ENCODE measurements at places on chromosomes 13 and 19. TPM values are rescaled to one million over a fixed set of nuclear protein-coding genes. Genes with fewer than 3 reads are reported as not detected.

DNA sequence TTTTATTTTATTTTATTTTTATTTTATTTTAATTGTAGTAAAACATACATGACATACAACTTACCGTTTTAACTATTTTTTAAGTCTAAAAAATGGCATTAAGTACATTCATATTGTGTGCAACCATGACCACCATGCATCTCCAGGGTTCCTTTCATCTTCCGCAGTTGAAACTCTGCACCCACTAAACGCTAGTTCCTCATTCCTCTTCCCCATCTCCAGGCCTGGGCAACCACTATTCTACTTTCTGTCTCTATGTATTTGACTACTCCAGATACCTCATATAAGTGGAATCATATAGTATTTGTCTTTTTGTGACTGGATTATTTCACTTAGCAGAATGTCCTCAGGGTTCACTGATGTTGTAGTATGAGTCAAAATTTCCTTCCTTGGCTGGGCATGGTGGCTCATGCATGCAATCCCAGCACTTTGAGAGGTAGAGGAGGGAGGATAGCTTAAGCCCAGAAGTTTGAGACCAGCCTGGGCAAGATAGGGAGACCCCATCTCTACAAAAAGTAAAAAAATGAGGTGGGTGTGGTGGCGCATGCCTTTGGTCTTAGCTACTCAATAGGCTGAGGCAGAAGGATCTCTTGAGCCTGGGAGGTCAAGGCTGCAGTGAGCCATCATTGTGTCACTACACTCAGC, 55.7 kb upstream of the ZNF507 start:
- H3K27ac ChIP-seq: no peak overlapping the region
- H3K4me1 ChIP-seq: no peaks in the 10 kb centered on the region
- H3K4me3 ChIP-seq: no peak overlapping the region
- H3K27me3 ChIP-seq: peaks cover 17% of the 10 kb centered on the region
- no peaks in the 10 kb centered on the region for H3K36me3 ChIP-seq

The ZNF433 gene
- total RNA-seq: not detected

DNA sequence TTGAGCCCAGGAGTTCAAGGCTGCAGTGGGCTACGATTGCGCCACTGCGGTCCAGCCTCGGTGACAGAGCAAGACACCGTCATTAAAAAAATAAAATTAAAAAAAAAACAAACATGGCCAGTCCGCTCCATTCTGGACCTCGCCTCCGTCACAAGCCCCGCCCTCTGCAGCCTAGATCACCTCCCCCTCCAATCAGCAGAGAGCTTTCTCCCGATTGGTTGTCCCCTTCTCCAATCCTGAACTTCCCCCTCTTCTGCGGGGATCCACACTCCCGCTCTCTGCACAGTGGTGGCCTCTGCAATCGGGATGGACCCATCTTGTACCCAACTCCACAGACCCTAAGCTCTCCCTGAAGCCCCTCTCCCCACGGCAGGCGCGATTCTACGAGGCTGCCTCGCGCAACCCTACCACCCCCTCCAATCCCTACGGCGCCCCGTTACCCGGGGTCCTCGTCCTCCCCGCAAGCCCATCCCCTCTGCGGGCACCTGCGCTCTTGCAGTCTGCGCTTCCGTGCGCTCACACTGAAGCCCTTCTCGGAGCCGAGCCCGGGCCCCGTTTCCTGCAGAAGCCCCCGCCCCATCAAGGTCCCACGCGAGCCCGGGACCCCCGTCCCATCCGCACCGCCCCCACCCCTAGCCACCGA, 540 bp downstream of the TMEM160 start:
- H3K27ac ChIP-seq: peak overlapping the region; percentile 65
- peak overlapping the region; percentile 82 for H3K4me3 ChIP-seq
- peaks cover 10% of the 10 kb centered on the region for H3K4me1 ChIP-seq
- no peaks in the 10 kb centered on the region for H3K36me3 ChIP-seq
- no peaks in the 10 kb centered on the region for H3K27me3 ChIP-seq
- peak; percentile 72 for ATAC-seq

GRCh38 chr19:54287456-54287855, 6.5 kb upstream of the LILRB2 start:
- no peak overlapping the region for H3K27ac ChIP-seq
- no peaks in the 10 kb centered on the region for H3K4me1 ChIP-seq
- ATAC-seq: no peak
- peaks cover 18% of the 10 kb centered on the region for H3K27me3 ChIP-seq

The FXYD5 gene
- total RNA-seq: 257 TPM

DNA sequence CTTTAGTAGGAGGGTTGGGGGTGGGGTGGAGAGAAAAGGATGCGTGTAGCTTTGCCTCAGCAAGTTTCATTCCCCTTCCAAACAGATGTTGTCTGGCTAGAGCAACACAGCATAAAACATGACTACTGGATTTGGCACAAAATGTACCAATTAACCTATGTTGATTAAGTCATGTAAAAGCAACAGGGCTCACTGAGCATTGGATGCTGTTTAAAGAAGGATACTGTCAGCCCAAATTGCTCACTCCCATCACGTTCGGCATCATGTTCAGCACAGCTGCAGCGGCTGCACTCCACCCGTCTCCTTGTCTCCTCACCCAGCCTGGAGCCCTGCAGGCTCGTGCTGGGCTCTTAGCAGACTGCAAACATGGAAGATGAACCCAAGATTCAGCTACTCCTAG, 77.5 kb downstream of the DLEU7 start:
- no peaks in the 10 kb centered on the region for H3K27me3 ChIP-seq
- no peak overlapping the region for H3K4me3 ChIP-seq
- no peaks in the 10 kb centered on the region for H3K36me3 ChIP-seq
- no peak overlapping the region for H3K27ac ChIP-seq

- no peak overlapping the region for H3K27ac ChIP-seq
- no peaks in the 10 kb centered on the region for H3K4me1 ChIP-seq
- H3K27me3 ChIP-seq: no peaks in the 10 kb centered on the region
Measured at GRCh38 chr13:61316647-61317046, 99.0 kb downstream of the PCDH20 start.

The IRGC gene
- not detected for total RNA-seq

DNA sequence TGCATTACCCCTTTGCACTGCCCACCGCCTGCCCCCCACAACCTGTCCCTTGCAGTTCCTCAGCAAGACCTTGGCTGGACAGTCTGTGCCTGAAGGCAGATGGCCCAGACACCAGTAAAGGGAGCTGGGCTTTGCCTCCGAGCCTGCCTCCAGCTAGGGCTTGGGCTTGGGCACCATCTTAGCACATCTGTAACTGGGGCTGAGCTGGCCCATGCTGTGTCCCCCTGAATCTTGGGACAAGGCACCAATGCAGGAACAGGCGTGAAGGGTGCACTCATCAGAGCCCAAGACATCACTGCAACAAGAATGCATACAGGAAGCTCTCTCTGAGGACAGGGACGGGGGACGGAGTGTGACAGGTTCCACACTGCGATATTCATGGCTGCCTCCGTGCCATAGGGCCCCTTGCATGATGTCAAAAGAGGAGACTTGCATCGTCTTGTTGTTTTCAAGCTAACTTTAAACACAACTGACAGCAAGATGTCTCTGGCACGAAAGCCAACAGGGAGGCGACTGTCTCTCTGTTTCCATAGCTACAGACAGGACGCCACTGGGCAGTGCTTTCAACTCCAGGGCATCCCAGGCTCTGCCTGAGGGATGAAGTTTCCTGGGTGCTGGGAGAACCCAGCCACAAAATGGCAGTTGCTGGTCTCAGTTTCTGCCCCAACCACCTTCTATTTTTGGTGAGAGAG, 8.7 kb upstream of the CHST8 start:
- ATAC-seq: no peak
- no peak overlapping the region for H3K4me3 ChIP-seq
- peaks cover 31% of the 10 kb centered on the region for H3K27me3 ChIP-seq
- H3K36me3 ChIP-seq: no peaks in the 10 kb centered on the region
- H3K27ac ChIP-seq: no peak overlapping the region

GRCh38 chr13:59643364-59643841, 520.3 kb downstream of the DIAPH3 start:
- H3K27ac ChIP-seq: no peak overlapping the region
- H3K36me3 ChIP-seq: no peaks in the 10 kb centered on the region
- peaks cover 8% of the 10 kb centered on the region for H3K27me3 ChIP-seq
- H3K4me1 ChIP-seq: no peaks in the 10 kb centered on the region
- H3K4me3 ChIP-seq: no peak overlapping the region
- no peak for ATAC-seq

The ERCC2 gene
- total RNA-seq: 31.6 TPM

- no peaks in the 10 kb centered on the region for H3K4me1 ChIP-seq
- H3K36me3 ChIP-seq: peaks cover 25% of the 10 kb centered on the region
- H3K27ac ChIP-seq: no peak overlapping the region
- H3K27me3 ChIP-seq: peaks cover 3% of the 10 kb centered on the region
Measured at GRCh38 chr13:20727856-20728255, 24.4 kb downstream of the IL17D start.

DNA sequence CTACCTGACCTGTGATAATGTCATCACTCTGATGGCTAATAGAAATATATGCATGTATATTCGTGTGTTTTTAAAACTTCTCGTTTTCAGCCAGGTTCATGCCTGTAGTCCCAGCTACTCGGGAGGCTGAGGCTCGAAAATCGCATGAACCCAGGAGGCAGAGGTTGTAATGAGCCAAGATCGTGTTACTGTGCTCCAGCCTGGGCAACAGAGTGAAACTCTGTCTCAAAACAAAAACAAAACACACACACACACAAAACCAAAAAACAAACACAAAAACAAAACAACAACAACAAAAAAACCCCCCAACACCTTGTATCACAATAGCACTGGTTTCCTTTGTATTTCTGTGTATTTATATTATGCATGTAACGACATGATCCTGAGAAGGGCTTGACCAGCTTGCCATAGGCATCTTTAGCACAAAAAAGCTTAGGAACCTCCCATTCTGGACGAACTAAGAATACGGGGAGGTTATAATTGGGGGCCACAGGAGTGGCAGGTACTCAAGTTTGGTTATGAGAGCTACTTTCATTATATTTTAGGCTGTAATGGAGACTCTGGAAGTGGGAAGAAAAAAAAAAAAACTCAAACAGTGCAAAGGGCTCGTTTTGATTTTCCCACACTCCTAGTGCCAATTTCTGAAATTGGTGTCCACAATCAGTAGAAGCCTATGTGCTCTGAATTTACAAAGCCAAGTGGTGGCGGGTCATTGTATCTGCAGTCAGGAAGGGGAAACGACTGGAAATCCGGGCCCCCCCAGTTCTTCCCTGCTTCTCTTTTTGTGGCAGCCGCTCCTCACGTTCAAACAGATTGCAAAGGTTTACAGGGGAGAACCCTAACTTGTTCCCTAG, 1.2 kb upstream of the ACP7 start:
- no peak for ATAC-seq
- H3K4me3 ChIP-seq: peak overlapping the region; percentile 73
- no peaks in the 10 kb centered on the region for H3K36me3 ChIP-seq
- H3K4me1 ChIP-seq: peaks cover 8% of the 10 kb centered on the region

The WDR88 gene
- not detected for total RNA-seq

DNA sequence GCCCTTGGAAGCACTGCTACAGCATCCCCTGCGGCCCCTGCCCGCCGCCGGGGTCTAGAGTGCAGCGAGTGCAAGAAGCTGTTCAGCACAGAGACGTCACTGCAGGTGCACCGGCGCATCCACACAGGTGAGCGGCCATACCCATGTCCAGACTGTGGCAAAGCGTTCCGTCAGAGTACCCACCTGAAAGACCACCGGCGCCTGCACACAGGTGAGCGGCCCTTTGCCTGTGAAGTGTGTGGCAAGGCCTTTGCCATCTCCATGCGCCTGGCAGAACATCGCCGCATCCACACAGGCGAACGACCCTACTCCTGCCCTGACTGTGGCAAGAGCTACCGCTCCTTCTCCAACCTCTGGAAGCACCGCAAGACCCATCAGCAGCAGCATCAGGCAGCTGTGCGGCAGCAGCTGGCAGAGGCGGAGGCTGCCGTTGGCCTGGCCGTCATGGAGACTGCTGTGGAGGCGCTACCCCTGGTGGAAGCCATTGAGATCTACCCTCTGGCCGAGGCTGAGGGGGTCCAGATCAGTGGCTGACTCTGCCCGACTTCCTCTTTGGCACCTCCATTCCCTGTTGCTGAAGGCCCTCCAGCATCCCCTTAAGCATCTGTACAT, 4.9 kb downstream of the ZNF574 start:
- H3K36me3 ChIP-seq: peaks cover 51% of the 10 kb centered on the region
- peaks cover 27% of the 10 kb centered on the region for H3K4me1 ChIP-seq
- no peak overlapping the region for H3K27ac ChIP-seq
- no peak for ATAC-seq

GRCh38 chr13:32471187-32471922, 43.4 kb upstream of the N4BP2L1 start:
- H3K27me3 ChIP-seq: no peaks in the 10 kb centered on the region
- peak; percentile 69 for ATAC-seq
- H3K27ac ChIP-seq: peak overlapping the region; percentile 91
- peak overlapping the region; percentile 69 for H3K4me3 ChIP-seq
- H3K4me1 ChIP-seq: peaks cover 14% of the 10 kb centered on the region
- H3K36me3 ChIP-seq: no peaks in the 10 kb centered on the region

The ZNF536 gene
- total RNA-seq: not detected

- H3K4me3 ChIP-seq: no peak overlapping the region
- no peak for ATAC-seq
- peaks cover 3% of the 10 kb centered on the region for H3K27me3 ChIP-seq
- no peaks in the 10 kb centered on the region for H3K36me3 ChIP-seq
Measured at GRCh38 chr13:59480396-59481259, 683.1 kb downstream of the DIAPH3 start.

DNA sequence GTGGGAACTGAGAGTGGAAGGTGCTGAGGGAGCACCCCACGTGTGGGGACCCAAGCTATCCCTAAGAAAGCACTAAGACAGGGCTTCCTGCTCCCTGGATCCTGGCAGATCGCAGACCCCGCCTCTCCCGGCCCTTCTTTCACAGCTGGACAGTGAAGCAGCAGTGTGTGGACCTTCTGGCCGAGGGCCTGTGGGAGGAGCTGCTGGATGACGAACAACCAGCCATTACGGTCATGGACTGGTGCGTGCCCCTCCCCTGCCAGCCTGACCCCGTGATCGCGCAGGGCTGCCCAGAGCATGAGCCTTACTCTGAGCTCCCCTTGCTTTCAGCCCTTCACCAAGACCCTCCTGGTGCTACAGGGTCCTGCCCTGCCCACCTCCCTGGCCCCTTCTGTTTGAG, 2.3 kb downstream of the NCCRP1 start:
- peaks cover 48% of the 10 kb centered on the region for H3K27me3 ChIP-seq
- H3K4me1 ChIP-seq: peaks cover 5% of the 10 kb centered on the region
- no peak for ATAC-seq
- H3K4me3 ChIP-seq: no peak overlapping the region
- H3K36me3 ChIP-seq: no peaks in the 10 kb centered on the region

The NLRP7 gene
- not detected for total RNA-seq

- H3K4me3 ChIP-seq: no peak overlapping the region
- H3K36me3 ChIP-seq: no peaks in the 10 kb centered on the region
- H3K4me1 ChIP-seq: no peaks in the 10 kb centered on the region
- peaks cover 16% of the 10 kb centered on the region for H3K27me3 ChIP-seq
- ATAC-seq: no peak
- H3K27ac ChIP-seq: no peak overlapping the region
Measured at GRCh38 chr19:5407356-5407755, 47.9 kb upstream of the ZNRF4 start.

All from activated T-helper 17 cell treated with anti-CD3 and anti-CD28 coated beads, Interleukin-2, amount 50 U/mL, for 72 hours (primary cell).